ENCODE measurements at places on chromosomes 12 and 14.

GRCh38 chr14:74792249-74793039, 29.3 kb downstream of the YLPM1 start:
- DNase-seq = no peak

- DNase-seq = no peak
These were observed 242.2 kb downstream of the SPTSSA start for GRCh38 chr14:34219661-34220377.

GRCh38 chr12:62693376-62694050, 226.9 kb downstream of the MON2 start:
- DNase-seq = no peak

GRCh38 chr12:58804749-58805148, 115.6 kb downstream of the LRIG3 start:
- no peak for DNase-seq

Measured in NCI-H187 treated with DMSO at 0.1 percent for 48 hours (cell line).